ENCODE measurements at places on chromosomes 11 and 22. TPM values are rescaled to one million over a fixed set of nuclear protein-coding genes. Genes with fewer than 3 reads are reported as not detected.

GRCh38 chr22:27984723-27985122 is 65.7 kb upstream of the PITPNB start:
- DNase-seq, result no peak

GRCh38 chr11:1534171-1534570 is 37.9 kb downstream of the DUSP8 start:
- DNase-seq, result no peak

DNA sequence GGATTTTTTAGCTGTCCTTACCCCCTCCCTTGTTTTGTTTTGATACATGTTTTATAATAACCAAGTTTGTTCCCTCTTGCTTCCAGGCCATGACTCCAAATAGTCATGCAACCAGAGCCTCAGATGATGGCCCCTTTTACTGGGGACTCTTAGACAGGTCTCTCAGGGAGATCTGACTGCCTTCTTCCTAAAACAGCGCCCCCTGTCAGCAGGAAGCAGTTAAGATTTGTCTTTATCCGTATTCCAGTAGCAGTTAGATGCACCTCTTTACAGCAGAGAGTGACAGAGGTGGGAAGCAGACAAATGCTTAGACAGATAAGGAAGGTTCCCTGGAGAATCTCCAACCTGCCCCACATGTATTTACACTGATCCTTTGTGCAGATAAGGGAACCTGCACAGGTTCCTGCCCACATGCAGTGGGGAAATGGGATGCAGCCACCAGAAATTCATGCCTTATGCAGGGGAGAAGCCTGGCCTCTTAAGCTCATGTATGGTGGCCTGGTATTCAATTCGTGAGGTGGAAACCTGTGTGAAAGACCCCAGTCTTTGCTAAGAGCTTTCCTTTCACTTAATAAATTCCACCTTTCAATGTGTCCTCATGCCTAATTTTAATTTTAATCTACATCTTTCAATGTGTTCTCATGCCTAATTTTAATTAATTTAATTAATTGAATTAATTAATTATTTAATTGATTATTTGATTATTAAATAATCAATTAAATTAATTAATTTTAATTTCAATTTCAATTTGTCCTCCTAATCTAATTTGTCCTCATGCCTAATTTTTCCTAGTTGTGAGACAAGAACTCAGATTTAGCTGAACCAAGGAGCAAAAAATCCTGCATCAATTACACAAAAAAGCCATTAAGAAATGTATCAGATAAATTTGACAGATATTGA is 11.5 kb upstream of the GLYAT start:
- DNase-seq, result peak; percentile 16

DNA sequence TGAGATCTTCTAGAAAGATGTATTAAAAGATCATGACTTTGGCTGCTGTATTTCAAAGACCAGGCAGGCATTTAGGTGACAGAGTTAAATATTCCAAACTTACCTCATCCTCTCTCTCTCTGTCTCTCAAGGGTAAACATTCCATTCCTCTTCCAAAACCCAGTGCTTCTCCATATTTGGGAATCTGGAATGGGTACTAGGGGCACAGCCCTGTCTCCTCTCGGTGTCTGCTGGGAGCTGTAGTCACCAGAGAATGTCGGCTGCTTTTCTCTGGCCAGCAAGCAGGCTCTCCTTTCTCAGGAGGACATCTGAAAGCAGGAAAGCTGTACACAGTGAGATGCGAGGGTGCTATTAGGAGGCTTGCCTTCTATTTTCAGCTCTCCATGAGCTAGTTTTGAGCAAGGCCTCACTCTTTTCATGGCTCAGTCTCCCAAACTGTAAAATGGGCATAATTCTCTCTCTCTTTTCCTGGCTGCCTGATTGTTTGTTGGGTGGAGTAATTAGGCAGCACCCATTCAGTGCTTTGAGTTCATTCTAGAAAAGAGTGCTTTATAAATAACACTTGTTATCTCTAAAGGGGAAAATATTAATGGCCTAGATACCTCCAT is 9.3 kb upstream of the PEX26 start:
- no peak for DNase-seq

- peak; percentile 66 for DNase-seq
These were observed 43.9 kb downstream of the BIRC2 start for GRCh38 chr11:102390667-102391465.

DNA sequence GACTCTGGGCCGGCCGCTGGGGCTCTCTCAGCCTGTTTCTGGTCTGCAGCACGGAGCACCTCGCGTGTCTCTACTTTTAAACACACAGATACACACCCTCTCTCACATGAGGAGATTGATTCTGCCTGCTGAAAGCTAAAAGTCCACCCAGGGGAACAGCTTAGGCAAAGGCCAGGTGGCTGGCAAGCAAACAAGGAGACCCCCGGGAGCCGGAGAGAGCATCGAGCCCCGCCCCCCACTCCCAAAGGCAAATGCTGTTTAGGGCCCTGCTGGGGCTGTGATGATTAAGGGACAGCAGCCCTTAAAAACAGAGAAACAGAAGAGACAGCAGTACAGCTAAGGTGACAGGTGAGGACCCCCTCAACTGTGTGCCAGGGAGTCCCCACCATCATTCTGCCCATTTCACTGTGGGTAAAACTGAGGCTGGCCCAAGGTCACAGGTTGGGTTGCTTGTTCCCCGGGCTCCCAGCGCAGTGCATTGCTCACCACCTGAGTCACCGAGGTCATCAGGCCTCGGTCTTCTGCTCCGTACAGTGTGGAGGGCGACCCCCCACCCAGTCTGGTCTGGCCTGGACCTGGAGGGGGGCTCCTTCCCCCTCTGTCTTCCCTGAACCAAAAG is 6.8 kb downstream of the CABP7 start:
- DNase-seq, result no peak

HORMAD2 gene
- not detected for total RNA-seq

ZBTB16 gene
- total RNA-seq, result 0.18 TPM

OR52A1 gene
- total RNA-seq, result not detected

DDTL gene
- not detected for total RNA-seq

MS4A15 gene
- total RNA-seq, result not detected

All from K562 (cell line).